ENCODE measurements at places on chromosomes 11 and 22. TPM values are rescaled to one million over a fixed set of nuclear protein-coding genes. Genes with fewer than 3 reads are reported as not detected.

The PDGFB gene
- total RNA-seq, result 3.2 TPM

The NXPE1 gene
- total RNA-seq, result not detected

The GPR152 gene
- total RNA-seq, result 0.07 TPM

The CNIH2 gene
- 2.6 TPM for total RNA-seq

The FGF4 gene
- total RNA-seq, result not detected

The HBE1 gene
- total RNA-seq, result 0.16 TPM

The CEP126 gene
- total RNA-seq, result 3.4 TPM

The POU2AF1 gene
- not detected for total RNA-seq

The KRTAP5-9 gene
- total RNA-seq, result 0.09 TPM

The OR51B4 gene
- not detected for total RNA-seq

The CASTOR1 gene
- total RNA-seq, result 5.6 TPM

The DRD2 gene
- not detected for total RNA-seq

The HEPN1 gene
- not detected for total RNA-seq

The DDIAS gene
- total RNA-seq, result 14.9 TPM

The BIK gene
- 1.7 TPM for total RNA-seq

The ANAPC15 gene
- 69.2 TPM for total RNA-seq

The SYT13 gene
- total RNA-seq, result 6.5 TPM

The PGA5 gene
- total RNA-seq, result not detected

The HIC2 gene
- 2.6 TPM for total RNA-seq

The APOBEC3F gene
- 1.9 TPM for total RNA-seq

The ZNF74 gene
- total RNA-seq, result 7.4 TPM

The RBM4B gene
- 16.7 TPM for total RNA-seq

The SBF1 gene
- total RNA-seq, result 24.2 TPM

The MAPK8IP1 gene
- total RNA-seq, result 6.0 TPM

The ANKK1 gene
- total RNA-seq, result not detected

The MGAT3 gene
- 0.91 TPM for total RNA-seq

The PLEKHB1 gene
- 1.3 TPM for total RNA-seq

The ZFTA gene
- total RNA-seq, result 5.7 TPM

The NXPE4 gene
- total RNA-seq, result not detected

The LRRC74B gene
- total RNA-seq, result not detected

The NLRP10 gene
- total RNA-seq, result not detected

Measured in A549 treated with Hydrocortisone at 1 μM for 4 hours (cell line).